Panc1 (cell line): ENCODE measurements at places on chromosomes 2 and 18.

DNA sequence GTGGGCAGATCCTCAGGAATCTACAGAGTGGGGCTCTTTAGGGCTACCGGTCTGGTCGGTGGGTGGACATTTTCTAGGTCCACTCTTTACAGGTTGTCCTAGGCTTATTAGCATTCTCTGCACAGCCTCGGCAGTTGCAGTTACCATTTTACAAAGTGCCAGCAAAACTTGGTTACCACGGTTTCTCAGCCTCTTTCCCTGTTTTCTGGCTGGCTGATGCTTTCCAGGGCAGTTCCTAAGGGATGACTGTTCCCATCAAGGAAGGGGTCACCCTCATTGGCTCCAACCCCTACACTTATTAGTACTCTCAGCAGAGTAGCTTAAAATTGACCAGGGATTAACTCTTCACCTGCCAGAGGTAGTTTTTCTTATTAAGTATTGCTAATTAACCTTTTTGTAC, 2.0 kb upstream of the AQP4 start:
- DNase-seq = no peak

- DNase-seq = no peak
These were observed 175.9 kb downstream of the SH3RF3 start for GRCh38 chr2:109304731-109305470.

GRCh38 chr2:159174759-159175158, 111.7 kb downstream of the WDSUB1 start:
- no peak for DNase-seq

DNA sequence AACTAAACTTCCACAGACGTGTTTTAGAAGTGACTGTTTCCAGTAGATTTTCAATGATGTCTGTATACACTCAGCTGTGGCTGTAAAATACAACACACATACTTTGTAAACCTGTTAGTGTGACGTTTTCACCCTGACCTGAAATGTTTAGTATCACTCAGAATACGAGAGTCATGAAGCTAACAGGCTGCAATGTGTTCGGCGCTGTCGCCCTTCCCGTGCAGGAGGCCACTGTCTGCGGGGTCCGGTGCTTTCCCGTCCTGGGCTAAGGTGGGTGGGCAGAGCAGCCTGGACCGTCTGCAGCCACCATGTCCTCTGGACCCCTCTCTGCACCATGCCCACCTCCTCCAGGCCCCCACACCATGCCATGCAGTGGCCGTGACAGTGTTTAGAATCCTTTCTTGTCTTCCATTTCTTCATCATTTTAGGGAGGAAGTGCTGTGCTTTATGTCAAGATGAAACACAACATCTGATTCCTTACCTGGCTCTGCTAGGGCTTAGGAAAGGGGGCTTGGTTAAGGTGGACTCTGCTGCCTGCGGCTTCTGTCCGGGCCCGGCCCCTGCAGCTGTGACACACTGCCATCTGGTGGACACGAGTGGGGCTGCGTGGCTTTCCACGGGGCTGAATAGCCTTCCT, 53.8 kb upstream of the RBM44 start:
- peak; percentile 32 for DNase-seq

DNA sequence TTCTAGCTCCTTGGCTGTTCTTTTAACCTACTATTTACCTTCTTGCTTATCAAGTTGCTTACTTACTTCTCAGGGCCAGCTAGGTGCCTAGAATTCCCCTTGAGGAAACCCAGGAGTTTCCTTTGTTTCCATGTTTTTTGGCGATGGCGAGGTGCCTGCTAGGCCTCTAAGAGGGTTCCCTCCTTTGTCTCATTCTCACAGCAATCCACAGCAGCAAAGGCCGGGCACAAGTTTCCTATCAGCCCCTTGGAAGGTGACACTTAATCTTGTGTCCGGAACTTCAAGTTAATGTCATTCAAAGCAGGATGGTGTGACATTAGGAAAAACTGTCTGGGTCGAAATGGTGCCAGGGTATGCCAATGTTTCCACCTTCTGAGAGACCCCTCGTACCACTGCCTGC, 101.9 kb upstream of the EPC2 start:
- no peak for DNase-seq
